ENCODE measurements at places on chromosomes 7 and 10.

GRCh38 chr7:49367072-49367471, 406.4 kb upstream of the VWC2 start:
- no peak for DNase-seq

DNA sequence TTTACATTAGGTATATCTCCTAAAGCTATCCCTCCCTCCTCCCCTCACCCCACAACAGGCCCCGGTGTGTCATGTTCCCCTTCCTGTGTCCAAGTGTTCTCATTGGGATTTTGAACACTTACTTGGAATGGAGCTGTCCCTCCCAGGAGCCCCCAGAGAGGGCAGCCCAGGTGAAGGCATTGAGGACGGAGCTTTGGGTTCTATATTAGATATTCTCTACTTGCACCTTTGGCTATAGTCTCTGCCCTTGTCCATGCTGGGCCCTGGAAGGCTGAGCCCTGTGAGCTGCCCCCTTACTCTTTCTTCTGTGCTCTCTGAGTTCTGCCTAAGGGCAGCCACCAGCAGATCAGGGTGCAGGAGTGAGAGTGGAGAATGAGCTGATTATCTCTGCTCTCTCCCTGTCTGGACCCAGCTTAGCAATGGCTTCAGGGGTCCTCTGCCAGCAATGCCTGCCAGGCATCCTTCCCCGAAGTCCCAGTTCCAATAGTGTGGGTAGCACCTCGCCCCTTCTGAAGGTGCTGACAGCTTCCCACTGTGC, 11.2 kb downstream of the ADRA2A start:
- no peak for DNase-seq

DNA sequence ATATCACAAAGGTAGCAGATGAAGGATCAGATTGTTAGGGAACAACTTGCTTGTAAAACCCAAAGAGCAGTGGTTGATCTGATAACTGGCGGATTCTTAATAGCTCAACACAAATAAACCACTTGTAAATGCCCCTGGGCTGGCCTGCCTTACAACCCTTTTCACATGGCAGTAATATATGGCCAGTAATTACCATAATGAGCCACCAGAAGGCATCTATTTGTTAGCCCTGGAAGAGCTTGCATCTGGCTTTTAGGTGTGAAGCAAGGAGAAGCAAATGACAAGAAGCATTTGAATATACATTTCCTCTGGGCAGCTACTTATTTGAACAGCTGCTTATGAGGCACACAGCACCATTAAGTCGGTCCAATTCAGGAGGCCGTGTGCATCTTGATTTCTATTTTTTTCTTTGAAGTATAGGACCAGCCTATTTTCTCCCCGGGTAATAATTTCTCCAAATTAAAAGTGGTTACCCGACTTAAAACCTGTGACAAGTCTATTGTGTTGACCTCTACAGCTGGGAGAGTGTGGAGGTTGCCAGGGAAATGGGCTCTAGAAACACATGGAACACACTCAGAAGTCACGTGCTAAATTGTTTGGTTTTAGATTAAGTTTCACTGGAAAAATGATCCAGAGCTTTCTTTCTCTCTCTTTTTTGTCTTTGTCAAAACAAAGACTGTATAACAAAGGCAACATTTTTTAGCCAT, 113.4 kb downstream of the SEM1 start:
- no peak for DNase-seq

GRCh38 chr7:156475666-156476065, 164.9 kb upstream of the RNF32 start:
- peak; percentile 9 for DNase-seq

DNA sequence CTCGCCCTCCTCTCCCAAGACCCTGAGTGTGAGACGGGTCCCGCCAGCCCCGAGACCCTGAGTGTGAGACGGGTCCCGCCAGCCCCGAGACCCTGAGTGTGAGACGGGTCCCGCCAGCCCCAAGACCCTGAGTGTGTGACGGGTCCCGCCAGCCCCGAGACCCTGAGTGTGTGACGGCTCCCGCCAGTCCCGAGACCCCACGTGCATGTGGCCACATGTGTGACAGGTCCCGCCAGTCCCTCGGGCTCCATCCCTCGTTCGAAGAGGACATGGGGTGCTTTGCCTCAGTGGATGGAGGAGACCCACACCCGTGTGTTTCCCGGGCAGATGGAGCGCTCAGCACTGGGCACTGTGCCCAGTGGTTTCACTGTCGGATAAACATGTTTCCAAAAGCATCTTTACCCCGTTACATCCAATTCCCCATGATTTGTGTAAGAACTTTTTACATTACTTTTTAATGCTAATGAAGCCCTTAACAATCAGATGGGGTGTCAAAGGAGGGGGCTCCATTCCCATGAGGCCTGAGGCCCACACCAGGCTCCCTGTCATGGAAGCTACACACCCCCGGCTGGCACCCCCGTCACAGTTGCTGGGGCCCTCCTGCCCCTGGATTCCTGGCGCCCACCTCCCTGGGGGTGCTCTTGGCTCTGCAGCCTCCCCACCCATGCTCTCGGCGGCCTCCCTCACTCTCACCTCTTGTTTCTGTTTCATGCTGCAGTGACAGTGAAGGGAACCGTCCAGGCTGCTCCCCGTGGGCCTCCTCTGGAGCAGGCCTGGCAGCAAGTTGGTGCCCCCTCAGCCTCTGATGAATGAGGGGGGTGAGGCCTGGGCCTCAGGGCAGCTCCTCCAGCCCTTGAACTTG, 48.5 kb upstream of the CFAP46 start:
- DNase-seq, result no peak

- DNase-seq, result no peak
Measured at GRCh38 chr10:33265621-33266020, 68.8 kb downstream of the NRP1 start.

GRCh38 chr10:98415731-98416119, 743 bp upstream of the PYROXD2 start:
- DNase-seq, result no peak

- no peak for DNase-seq
Measured at GRCh38 chr7:147638566-147638965, 952.0 kb upstream of the C7orf33 start.

- DNase-seq, result no peak
Measured at GRCh38 chr7:81111781-81112540, 193.1 kb upstream of the SEMA3C start.

GRCh38 chr10:74598891-74599566, 227.4 kb upstream of the KAT6B start:
- no peak for DNase-seq

DNA sequence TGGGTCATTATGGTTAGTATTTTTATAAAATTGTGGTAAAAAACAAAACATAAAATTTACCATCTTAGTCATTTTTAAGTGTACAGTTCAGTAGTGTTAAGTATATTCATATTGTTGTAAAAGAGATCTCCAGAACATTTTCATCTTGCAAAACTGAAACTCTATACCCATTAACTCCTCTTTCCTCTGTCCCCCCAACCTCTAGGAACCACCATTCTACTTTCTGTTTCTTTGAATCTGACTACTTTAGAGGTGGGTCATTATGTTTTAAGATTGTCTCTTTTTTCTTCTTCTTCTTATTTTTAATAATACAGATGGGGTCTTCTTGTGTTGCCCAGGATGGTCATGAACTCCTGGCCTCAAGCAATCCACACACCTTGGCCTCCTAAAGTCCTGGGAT, 84.1 kb downstream of the DOCK4 start:
- DNase-seq, result no peak

DNA sequence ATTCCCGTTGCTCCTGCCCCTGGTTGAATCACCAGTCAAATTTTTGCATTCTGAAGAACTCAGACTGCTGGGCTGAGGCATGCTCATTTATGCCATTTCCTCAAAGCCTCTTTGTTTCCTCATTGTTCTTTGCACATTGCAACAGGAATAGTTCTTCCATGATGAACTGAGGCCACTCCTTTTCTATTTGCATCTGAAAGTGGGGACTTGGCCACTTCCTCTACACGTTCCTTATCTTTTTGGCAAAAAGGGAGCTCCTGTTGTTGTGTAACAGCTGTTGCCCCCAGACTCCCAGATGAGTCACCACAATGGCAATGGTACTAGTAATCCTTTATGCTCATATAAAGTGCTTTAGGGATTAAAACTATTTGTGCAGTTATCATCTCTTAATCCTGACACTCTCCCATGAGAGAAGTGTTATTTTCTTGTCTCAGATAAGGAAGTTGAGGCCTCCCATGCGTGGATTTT, 20.1 kb upstream of the ITPRID1 start:
- no peak for DNase-seq

DNA sequence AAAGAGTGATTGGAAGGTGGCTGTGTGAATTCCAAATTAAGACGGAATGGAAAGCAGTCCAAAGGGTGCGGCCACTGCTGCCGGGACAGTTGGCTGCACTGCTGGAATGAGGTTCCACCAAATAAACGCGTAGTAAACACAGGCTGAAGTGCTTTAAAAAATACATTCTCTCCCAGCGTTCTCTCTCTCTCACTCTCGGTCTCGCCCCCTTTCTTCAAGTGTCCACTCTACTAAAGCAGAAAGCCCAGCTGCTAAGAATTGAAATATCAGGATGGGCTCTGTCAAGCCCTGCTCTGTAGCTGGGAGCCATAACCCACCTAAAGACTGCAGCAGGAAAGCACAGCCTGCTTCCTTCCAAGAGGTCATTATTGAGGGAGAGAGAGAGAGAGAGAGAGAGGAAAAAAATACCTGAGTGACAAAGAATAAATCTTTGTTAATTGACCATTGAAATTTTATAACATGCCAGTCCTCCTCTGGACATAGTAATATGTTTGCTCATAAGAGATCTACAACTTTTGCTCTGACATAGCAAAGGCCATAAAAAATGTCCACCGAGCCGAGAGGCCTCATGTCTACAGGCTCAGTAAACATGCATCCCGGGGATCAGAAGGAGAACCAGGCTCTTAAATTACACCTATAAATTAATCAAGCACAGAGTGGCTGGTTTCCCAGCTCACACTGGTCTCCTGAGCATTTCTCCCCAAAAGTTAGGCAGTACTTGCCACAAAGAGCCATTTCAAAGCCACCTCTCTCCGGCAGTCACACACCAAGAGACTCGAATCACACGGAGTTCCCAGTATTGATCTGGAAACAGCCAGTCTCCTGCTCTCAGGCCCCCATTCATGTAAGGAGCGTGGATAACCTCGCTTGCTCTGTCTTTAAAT, 72.8 kb downstream of the FGFR2 start:
- DNase-seq, result no peak

DNA sequence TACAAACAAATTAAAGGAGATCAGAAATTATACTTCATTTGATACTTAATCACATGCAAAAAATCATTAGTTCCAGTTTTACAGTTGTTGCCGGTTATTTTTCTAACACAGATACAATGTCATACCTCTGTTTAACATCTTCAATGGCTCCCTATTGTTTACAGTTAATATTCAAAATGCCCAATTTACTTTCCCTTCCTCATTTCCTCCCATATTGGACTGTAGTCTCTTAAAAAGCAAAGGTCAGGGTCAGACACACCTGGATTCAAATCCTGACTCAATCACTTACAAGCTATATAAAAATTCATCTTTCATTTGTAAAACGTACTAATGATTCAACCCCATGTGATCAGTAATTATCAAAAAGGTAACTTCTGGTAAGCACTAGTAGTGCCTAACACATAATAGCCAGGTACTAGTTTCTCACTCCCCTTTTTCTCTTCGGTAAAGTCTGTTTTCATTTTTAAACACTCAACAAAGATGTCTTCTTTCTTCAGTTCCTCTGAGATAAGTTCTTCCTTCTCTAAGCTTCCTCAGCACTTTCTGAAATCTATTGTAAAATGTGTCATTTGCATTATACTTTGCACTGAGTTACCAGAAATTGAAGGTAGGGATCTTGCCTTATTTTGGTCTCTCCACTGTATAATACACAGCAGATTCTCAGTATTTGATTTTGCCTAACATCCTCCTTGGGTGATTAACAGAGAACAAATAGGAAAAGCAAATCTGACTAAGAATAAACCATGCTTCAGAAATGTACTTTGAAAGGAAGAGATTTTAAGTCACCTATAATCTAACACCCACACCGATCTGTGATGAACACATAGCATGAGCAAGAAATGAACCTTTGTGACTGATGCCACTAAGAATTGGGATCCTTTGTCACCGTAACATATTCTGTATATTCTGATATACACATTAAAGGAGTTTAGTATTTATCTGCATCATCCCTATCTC, 16.1 kb downstream of the KMT2C start:
- DNase-seq, result no peak

DNA sequence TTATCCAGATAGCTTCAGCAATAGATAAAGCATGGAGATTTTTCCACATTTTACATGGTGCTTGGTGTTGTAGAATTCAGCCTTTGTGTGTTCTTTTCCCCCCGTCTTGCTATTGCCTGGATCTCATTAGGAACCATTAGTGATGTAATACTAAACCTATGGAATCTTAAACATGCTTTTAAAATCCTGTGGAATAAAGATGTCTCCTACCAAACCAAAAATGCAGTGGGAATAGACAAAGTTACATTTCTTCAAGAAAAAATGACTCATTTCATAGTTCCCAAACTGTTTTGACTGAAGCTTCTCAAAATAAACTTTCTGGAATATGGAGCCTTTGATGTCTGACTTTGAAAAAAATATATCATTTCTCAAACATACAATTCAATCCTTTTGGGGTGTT, 44.0 kb downstream of the CALD1 start:
- DNase-seq, result peak; percentile 46

- no peak for DNase-seq
Measured at GRCh38 chr7:101956130-101956529, 138.7 kb downstream of the CUX1 start.

- DNase-seq, result peak; percentile 67
Measured at GRCh38 chr7:134514663-134515062, 12.7 kb upstream of the AKR1B10 start.

DNA sequence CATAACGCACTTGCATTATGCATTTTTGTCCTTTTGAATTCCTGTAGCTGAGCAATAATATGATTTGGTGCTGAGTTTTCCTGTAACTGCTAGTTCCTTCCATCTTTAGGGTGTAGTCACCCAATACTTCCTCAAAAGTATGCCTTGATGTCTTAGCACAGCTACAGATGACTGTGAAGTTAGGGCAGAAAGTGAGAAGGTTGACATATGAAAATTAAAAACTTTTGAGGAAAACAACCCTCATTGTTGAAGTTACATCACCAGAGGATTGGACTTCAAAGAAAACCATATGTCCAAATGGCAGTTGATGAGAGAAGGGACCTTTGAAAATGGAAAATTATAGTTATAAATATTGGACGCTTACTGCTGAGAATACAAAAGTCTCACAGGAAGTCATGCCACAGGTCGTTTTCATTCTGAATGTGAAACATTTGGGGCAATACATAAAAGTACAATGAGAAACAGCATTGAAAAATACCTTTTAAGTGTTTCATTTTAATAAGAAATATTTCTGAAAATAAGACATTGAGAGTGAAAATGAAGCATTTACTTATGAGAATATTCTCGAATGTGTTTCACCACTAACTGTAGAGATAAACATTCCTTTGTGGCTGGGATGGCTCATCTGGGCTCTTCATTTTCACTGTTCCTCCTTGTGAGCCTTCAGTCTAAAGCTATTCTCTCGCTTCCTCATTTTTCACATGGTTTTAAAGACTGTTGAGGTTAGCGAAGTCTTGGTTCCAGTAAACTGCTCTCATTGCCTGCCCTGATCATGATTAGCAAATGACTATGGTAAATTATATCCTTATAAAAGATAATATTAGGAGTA, 61.4 kb upstream of the NME8 start:
- DNase-seq, result no peak

DNA sequence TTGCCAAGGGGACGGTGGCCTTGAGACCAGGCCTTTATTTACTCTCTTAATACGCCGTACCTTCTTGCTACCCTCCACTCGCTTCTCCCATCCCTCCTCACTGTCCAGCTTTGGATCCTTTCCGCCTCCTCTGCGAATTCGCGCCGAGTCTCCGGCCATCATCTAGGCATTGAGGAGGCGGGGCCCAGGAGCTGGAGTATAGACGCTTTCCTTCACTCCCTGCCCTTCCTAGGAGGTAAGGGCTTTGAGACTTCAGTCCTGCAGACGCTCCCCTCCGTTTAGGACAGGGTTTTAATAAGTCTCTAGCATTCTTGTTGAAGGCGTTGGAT, 538 bp downstream of the TFAM start:
- no peak for DNase-seq
